ENCODE measurements at places on chromosomes 11 and 22.

DNA sequence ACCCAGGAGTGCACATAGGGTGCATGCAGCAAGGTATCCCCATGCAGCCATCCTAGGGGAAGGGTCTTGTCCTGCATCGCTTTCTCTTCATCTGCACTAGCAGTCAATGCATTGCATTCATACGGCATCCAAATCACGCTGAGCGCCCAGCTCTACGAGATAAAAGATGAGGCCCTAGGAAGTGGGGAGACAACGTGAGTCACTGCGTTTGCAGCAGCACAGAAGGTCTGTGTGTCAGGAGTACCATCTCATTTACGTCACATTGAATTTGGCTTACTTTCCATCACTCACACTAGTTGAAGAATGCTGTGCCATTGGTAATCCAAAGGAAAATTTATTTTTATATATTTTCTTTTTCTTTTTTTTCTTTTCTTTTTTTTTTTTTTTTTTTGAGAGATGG lies 2.5 kb upstream of the ST14 start:
- no peak for DNase-seq

DNA sequence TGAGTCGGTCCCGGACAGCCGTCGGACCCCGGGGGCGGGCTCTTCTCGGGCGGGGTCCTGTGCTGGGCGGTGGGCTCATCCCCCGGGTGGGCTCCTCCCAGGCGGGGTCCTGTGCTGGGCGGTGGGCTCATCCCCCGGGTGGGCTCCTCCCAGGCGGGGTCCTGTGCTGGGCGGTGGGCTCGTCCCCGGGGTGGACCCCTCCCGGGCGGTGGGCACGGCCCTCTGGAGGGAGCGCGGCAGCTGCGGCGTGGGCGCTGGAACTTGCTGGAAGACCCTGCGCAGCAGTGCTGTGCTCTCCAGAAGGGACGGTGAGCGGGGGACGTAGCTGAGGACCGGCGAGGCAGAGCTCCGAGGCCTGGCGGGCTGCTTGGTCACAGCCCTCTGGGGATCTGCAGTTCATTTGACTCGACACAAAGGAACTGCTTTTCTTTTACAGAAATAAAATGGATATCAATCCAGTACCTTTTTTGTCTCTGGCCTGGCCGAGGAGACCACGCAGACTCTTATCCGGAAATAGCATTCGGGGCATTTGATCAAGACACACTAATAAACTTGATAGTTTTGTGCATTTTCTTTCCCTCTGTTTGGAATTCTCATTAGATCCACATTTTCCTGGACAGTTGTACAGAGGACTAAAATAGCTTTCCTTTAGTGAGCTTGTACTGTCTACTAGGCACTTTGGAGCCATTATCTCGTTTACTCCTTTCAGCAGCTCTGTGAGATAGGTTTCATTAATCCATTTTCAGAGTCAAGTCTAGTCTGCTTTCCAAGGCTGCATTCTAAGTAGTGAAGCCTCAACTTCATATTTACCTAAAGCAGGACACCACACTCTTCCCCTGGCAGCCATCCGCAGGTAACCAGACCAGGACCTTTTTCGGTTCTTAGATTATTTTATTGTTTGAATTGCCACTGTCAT lies 812 bp downstream of the JAM3 start:
- no peak for DNase-seq

DNA sequence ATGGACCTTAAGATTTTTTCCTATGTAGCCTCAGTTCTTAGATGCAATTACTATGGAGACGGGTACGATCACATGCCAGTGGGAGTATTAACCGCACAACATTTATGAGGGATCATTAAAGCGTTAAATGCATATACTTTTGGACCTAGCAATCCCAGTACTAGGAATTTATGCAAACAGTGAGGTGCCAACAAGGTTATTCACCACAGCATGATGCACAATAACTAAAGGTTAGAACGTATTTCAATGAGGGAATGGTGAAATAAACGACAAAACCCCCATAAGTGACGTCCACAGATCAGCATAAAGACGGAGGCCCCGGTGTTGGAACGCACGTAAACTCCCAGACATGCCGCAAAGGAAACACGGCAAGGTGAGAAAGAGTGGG lies 539 bp downstream of the SIRT3 start:
- no peak for DNase-seq

- no peak for DNase-seq
Measured at GRCh38 chr11:64759722-64760719, at the start of gene PYGM. PYGM (minus strand) TSS chr11:64759974; CDS start chr11:64759898, 76 bp downstream.

GRCh38 chr22:23514322-23515038 lies 65.6 kb downstream of the IGLL1 start:
- DNase-seq, result no peak

- DNase-seq, result no peak
Measured at GRCh38 chr22:20764729-20765128, 9.2 kb upstream of the SERPIND1 start.

GRCh38 chr11:61961570-61962212 lies 5.7 kb downstream of the FTH1 start:
- DNase-seq, result no peak

GRCh38 chr11:10540546-10540914 lies 457 bp downstream of the RNF141 start:
- no peak for DNase-seq

DNA sequence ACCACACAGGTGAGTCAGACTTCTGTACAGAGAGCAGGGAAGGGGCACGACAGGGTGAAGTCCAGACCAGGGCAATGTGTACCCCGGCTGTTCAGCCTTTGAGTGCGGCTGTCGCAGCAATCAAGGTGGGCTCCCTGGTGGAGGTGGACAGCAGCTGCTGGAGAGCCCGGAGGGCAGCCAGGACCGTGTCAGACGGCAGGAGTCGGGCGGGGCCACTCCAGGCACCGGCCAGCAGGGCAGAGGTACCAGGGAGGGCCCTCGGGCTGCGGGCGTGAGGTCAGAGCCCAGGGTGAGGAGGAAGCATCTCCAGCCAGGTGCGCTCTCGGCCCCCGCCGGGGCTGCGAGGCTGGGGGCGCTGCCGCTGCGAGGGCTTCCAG lies 802 bp upstream of the PIM3 start:
- no peak for DNase-seq

- DNase-seq, result no peak
Measured at GRCh38 chr11:117681438-117681837, 115.6 kb downstream of the DSCAML1 start.

DNA sequence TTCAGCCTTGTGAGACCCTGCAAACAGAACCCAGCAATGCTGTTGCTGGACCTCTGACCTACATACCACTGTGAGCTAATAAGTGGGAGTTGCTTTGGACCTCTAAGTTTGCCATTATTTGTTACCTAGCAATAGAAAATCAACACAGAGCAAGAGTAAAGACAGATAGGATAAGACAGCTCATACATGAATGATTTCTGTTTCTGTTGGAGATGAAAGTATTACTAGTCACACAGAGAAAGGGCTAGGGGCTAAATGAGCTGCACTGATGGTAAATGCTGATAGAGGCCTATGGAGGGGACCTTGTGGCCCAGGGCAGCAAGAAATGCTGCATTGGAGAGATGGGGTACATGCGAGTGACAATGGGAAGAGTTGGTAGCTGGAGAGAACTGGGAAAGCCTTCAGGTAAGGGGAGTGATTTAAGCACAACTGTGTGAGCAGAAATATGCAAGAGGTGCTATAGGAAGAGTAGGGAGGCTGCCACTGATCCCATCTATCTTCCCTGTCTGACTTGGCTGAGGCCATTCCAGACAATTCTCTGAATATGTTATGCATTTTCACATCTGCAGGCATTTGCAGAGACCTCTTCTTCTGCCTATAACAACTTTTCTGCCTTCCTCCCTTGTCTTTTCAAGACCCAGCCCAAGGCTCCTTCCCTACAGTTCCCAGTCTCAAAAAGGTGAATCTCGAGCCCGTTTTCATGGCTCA lies 46.1 kb upstream of the SYN3 start:
- no peak for DNase-seq

DNA sequence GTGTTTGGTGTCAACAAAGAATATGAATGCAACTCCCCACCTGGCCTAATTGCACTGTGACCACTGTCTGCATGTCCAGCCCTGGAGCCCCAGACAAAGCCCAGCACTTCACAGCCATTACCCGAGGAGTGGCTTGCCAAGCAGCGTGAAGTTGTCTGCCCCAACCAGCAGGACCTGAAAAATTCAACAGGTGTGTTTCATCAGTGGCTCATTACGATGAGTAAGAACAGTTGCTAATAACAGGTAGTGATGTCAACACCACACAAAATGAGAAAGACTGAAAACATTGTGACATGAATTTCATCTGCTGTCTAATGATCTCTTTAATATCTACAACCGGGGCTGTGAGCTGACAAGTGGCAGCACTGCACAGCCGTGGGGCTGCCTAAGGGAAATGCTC lies 10.3 kb downstream of the MRPL21 start:
- DNase-seq, result no peak

DNA sequence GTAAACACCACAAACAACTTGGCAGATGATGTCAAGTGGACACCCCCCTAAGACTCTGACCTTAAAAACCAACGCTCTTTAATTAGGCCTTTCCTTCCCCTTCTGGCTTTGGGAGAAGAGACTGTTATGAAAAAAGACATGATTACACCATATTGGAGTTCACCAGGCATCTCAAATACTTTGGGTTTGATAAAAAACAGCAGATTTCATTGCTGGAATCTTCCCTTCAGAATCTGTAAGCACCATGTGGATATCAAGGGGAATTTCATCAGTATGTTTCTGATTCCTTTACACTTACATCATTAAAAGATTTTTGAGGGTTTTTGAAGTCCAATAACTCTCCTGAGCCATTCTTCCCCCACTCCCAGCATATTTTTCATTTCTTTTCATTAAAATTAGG lies 85.6 kb downstream of the KIRREL3 start:
- no peak for DNase-seq

DNA sequence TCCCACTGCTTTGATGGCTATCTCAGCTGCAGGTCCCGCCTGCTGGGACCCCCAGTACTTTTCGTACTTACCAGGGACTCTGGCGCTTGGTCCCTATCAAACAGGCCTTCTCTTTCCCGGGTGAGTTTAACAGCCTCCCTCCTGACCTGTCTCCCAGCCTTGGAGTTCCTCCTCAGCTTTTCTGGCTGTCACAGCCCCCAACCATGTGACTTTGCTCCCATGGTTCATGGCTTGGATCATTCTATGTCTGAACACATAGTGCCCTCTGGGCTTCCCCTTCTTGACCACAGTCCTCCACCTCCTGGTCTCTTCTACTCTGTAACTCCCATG lies 56.9 kb downstream of the PARVA start:
- DNase-seq, result no peak

DNA sequence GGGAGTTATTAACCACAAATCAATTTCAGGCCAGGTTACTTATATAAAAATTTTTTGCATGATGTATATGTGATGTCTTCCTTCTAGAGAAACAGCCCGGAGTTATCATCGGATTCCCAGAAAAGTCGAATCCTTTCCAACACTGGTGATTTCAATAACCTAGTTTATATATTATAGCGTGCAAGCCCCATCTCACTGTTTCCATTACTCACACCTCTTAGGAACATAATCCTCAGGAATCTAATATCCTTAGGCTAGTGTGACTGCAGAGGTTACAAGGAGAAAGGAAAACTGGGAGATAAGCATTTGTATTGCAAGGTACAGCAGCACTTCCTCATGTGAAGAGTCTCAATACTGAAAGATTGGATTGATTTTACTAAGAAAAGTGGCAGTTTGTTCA lies 20.3 kb downstream of the ARHGAP20 start:
- DNase-seq, result no peak

- DNase-seq, result no peak
Measured at GRCh38 chr11:63839508-63840355, 822 bp downstream of the MARK2 start.

GRCh38 chr22:38900677-38901076 lies 28.7 kb upstream of the CBX6 start:
- DNase-seq, result no peak

DNA sequence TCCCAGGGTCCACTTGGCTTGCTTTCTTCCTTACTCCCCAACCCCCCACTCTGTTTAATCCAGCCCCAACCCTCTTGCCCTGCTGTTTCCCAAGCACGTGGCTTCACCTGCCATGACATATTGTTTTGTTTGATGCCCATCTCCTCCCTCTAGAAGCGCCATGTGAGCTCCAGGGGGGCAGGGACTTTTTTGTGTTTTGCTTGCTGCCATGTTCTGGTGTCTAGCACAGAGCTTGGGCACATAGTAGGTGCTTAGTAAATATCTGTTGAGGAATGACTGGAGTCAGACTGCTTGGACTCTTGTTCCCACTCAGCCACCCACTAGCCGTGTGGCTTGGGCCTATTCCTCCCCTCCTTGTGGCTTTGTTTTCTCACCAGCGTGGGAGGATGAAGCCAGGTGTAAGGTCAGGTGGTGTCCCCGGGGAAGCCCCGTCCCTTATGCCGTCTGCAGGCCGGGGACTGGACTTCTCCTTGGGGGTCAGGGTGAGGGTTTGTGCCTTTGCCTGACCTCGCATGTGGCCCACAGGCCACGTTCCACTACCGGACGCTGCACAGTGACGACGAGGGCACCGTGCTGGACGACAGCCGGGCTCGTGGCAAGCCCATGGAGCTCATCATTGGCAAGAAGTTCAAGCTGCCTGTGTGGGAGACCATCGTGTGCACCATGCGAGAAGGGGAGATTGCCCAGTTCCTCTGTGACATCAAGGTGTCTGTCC lies 3.8 kb downstream of the AIP start:
- no peak for DNase-seq

Data from stimulated activated CD8-positive, alpha-beta memory T cell treated with anti-CD3 and anti-CD28 coated beads, Interleukin-7, amount 100 ng/mL, for 1 hour (primary cell).